ENCODE measurements at places on chromosomes 5 and 9.
A peak's percentile ranks its signal among the peaks of the same experiment; 100 is the strongest.

GRCh38 chr5:138448481-138449398, 9.9 kb downstream of the REEP2 start:
- no peak overlapping the region for H3K4me3 ChIP-seq
- H3K4me1 ChIP-seq, result peaks cover 9% of the 10 kb centered on the region
- no peak for DNase-seq
- H3K36me3 ChIP-seq, result no peaks in the 10 kb centered on the region

DNA sequence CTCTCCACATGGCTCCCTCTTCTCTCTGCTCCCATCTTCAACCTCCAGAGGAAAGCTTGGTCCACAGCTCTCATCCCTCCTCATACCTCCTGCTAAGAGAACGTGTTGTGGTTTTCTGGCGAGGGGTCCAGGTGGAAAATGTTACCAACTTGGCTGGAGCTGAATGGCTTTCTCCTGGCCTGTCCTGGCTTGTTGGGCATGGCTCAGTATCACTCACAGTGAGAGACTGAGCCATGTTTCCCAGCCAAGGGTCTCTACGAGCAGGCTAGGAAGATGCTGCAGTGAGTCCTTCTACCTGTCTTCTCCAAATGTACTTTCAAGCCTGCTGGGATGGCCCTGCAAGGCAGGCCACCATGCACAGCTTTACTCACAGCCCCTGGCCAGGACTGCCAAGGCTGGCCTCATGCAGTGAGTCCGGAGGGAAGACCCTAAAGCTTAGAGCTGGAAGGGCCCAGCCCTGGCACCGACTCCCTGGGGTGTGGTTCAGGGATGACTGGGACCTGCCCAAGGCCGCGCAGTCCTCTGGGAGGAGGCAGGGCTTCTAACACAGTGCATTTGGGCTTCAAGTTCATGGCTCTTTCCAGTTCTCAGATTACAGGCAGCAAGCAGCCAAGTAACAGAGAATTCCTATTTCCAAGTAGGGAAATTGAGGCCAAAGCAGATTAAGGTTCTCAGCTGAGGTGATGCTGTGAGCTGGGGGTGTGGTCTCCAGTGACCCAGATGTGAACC, 59.5 kb downstream of the COL27A1 start:
- H3K27me3 ChIP-seq, result no peaks in the 10 kb centered on the region
- DNase-seq, result no peak
- H3K4me1 ChIP-seq, result peaks cover 8% of the 10 kb centered on the region
- H3K36me3 ChIP-seq, result no peaks in the 10 kb centered on the region
- H3K27ac ChIP-seq, result no peak overlapping the region
- H3K4me3 ChIP-seq, result no peak overlapping the region

GRCh38 chr5:76960004-76960625, 7.3 kb downstream of the CRHBP start:
- no peaks in the 10 kb centered on the region for H3K4me1 ChIP-seq
- no peak overlapping the region for H3K4me3 ChIP-seq
- no peak overlapping the region for H3K27ac ChIP-seq

- no peak for DNase-seq
- H3K4me3 ChIP-seq, result no peak overlapping the region
- H3K4me1 ChIP-seq, result no peaks in the 10 kb centered on the region
- H3K27ac ChIP-seq, result no peak overlapping the region
- H3K27me3 ChIP-seq, result no peaks in the 10 kb centered on the region
These were observed 63.0 kb downstream of the TTC39B start for GRCh38 chr9:15244001-15244441.

- no peak overlapping the region for H3K27ac ChIP-seq
- no peak for DNase-seq
- H3K4me1 ChIP-seq, result no peaks in the 10 kb centered on the region
These were observed 501 bp upstream of the MAP1B start for GRCh38 chr5:72106817-72107130.

GRCh38 chr9:84145031-84145430, 164.4 kb downstream of the RMI1 start:
- H3K27me3 ChIP-seq, result no peaks in the 10 kb centered on the region
- H3K4me1 ChIP-seq, result peaks cover 9% of the 10 kb centered on the region
- H3K36me3 ChIP-seq, result no peaks in the 10 kb centered on the region

- no peak overlapping the region for H3K27ac ChIP-seq
- DNase-seq, result no peak
These were observed 67.7 kb upstream of the RAD23B start for GRCh38 chr9:107215381-107215780.

GRCh38 chr5:132464156-132464939, 26.2 kb downstream of the IRF1 start:
- H3K36me3 ChIP-seq, result no peaks in the 10 kb centered on the region
- peaks cover 92% of the 10 kb centered on the region for H3K4me1 ChIP-seq
- DNase-seq, result no peak
- peak overlapping the region; percentile 52 for H3K4me3 ChIP-seq

GRCh38 chr5:170218726-170219125, 14.1 kb upstream of the C5orf58 start:
- peaks cover 37% of the 10 kb centered on the region for H3K4me1 ChIP-seq
- H3K27ac ChIP-seq, result no peak overlapping the region
- H3K4me3 ChIP-seq, result no peak overlapping the region
- no peaks in the 10 kb centered on the region for H3K27me3 ChIP-seq
- H3K36me3 ChIP-seq, result no peaks in the 10 kb centered on the region

- peaks cover 22% of the 10 kb centered on the region for H3K36me3 ChIP-seq
- no peaks in the 10 kb centered on the region for H3K27me3 ChIP-seq
- H3K27ac ChIP-seq, result no peak overlapping the region
- H3K4me3 ChIP-seq, result no peak overlapping the region
- H3K4me1 ChIP-seq, result peaks cover 34% of the 10 kb centered on the region
These were observed 183.8 kb downstream of the NR3C1 start for GRCh38 chr5:143219696-143220095.

- H3K27ac ChIP-seq, result no peak overlapping the region
- no peaks in the 10 kb centered on the region for H3K27me3 ChIP-seq
- no peak for DNase-seq
- H3K36me3 ChIP-seq, result no peaks in the 10 kb centered on the region
These were observed 13.6 kb upstream of the CEP72 start for GRCh38 chr5:598564-598890.

- peak overlapping the region; percentile 86 for H3K27ac ChIP-seq
- H3K36me3 ChIP-seq, result no peaks in the 10 kb centered on the region
- H3K4me3 ChIP-seq, result no peak overlapping the region
- peaks cover 52% of the 10 kb centered on the region for H3K4me1 ChIP-seq
These were observed 106.8 kb upstream of the CD180 start for GRCh38 chr5:67303356-67303755.

- no peaks in the 10 kb centered on the region for H3K4me1 ChIP-seq
- H3K27me3 ChIP-seq, result no peaks in the 10 kb centered on the region
- DNase-seq, result no peak
- no peak overlapping the region for H3K4me3 ChIP-seq
- no peaks in the 10 kb centered on the region for H3K36me3 ChIP-seq
These were observed 37.5 kb upstream of the STRBP start for GRCh38 chr9:123305879-123306278.

DNA sequence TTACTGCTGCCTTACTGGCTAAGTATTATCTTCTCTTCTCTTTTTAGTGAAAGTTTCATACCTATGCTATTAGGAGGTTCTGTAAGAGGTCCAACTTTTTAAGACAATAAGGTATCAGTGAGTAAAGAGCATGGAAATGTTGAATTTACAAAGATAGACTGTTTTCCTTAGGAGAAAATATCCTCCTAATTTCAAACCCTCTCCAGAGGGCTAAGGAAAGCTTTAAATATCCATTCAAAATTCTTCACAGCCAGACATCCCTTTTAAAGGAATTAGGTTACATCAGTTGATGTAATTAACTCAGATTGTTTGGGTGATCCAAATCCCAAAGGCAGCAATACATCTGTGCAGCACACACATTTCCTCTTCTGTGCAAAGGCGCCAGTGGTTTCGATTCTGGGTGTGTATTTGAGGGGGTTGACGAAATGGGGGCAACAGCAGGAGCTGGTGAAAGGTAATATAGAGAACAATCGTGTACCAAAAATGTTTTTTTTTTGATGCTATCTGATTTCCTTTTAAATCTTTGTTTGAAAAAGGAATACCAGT, 273.8 kb upstream of the RPS23 start:
- H3K36me3 ChIP-seq, result no peaks in the 10 kb centered on the region
- DNase-seq, result no peak
- H3K4me3 ChIP-seq, result no peak overlapping the region
- no peaks in the 10 kb centered on the region for H3K4me1 ChIP-seq
- no peak overlapping the region for H3K27ac ChIP-seq

DNA sequence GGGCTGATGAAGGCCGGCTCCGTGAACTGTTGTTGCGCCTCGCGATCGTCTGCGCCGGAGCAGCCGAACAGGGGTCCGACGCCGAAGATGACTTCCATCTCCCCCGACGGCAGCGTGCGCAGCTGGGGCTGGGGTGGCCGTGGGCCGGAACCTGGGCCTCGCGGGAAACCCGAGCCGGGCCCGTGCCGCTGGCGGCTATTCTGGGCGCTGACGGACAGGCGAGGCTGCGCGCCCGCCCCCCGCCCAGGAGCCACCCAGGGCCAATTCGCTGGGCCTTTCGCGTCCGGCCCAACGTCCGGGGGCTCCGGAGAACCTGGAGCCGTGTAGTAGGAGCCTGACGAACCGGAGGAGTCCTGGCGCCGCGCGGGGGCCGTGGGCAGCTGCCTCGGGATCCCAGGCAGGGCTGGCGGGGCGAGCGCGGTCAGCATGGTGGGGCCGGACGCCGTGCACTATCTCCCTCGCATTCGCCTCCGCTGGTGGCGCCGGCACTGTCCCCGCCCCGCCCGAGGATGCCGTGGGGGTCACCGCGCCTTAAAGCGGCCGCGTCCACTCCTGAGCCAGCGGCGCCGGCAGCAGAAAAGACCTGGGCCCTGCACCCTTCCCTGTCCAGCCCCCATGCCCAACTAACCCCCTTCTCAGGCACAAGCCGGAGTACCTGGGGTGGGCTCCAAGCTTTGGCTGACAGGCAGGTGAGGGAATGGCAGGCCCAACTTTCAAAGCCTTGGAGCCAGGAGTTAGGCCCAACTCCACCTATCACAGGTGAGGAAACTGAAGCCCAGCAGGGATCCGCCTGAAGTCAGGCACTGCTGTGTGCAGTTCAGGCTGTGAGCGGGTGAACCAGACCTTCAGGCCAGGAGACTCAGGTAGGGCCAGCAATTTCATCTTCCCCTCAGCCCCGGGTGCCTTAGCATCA, at the start of gene PROB1:
Gene PROB1 (minus strand): TSS at position 451 of the 913 bp plus-strand sequence. CDS start 23 bp downstream, at position 428.
- peaks cover 38% of the 10 kb centered on the region for H3K27me3 ChIP-seq
- H3K4me1 ChIP-seq, result peaks cover 32% of the 10 kb centered on the region
- peak within 1 kb of the TSS; percentile 57 for H3K4me3 ChIP-seq

GRCh38 chr5:68950125-68950524, 143.7 kb upstream of the SLC30A5 start:
- peaks cover 41% of the 10 kb centered on the region for H3K4me1 ChIP-seq

GRCh38 chr9:34233672-34234071, 54.8 kb downstream of the UBAP1 start:
- peaks cover 72% of the 10 kb centered on the region for H3K36me3 ChIP-seq
- peaks cover 25% of the 10 kb centered on the region for H3K4me1 ChIP-seq
- H3K27ac ChIP-seq, result peak overlapping the region; percentile 53
- H3K4me3 ChIP-seq, result no peak overlapping the region

DNA sequence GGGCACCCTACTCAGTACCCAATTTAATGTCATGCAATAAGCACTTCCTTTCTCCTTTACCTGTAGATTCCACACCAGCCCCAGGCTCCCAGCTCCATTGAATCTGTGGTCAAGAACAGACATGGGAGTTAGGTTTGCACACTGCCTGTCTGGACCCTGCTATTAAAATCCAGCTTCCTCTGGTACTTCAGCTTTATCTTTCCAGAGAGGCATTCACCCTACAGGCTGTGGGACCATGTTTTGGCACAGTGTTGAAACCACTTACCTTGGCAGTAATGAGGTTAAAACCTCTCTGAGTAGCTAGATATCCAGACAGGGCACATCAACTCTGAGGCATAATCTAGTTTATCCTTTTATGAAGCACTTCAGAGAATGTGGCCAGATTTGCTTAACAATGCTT, 191.5 kb upstream of the PCSK5 start:
- DNase-seq, result no peak
- H3K4me1 ChIP-seq, result no peaks in the 10 kb centered on the region
- no peak overlapping the region for H3K4me3 ChIP-seq
- H3K36me3 ChIP-seq, result no peaks in the 10 kb centered on the region
- no peaks in the 10 kb centered on the region for H3K27me3 ChIP-seq
- H3K27ac ChIP-seq, result no peak overlapping the region

GRCh38 chr9:79164406-79164805, 407.4 kb upstream of the TLE4 start:
- DNase-seq, result no peak
- no peaks in the 10 kb centered on the region for H3K27me3 ChIP-seq
- H3K36me3 ChIP-seq, result no peaks in the 10 kb centered on the region
- peaks cover 18% of the 10 kb centered on the region for H3K4me1 ChIP-seq

DNA sequence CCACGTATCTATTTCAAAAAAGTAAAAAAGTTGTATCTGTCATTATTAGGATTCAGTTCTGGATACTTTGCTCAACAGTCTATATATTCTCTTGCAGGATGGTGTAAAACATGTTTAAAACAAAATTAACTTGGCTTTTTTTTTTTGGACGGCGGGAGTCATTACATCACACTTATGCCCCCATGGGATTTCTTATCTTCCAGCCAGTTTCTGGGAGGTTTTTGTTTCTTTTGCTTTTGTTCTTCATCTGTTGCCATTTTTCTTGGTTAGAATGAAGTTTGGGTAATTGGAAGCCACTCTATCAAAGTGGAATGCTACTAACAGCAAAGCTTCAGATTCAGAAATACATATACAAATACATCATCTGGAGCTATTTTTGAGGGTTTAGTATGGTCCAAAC, 1.8 kb upstream of the STARD4 start:
- peaks cover 38% of the 10 kb centered on the region for H3K4me1 ChIP-seq
- H3K27ac ChIP-seq, result no peak overlapping the region
- H3K36me3 ChIP-seq, result no peaks in the 10 kb centered on the region
- H3K4me3 ChIP-seq, result no peak overlapping the region

- no peak overlapping the region for H3K4me3 ChIP-seq
- H3K4me1 ChIP-seq, result no peaks in the 10 kb centered on the region
- DNase-seq, result no peak
- H3K27ac ChIP-seq, result no peak overlapping the region
These were observed 185.0 kb downstream of the DAB2IP start for GRCh38 chr9:121836366-121836885.

- no peak overlapping the region for H3K27ac ChIP-seq
- no peak overlapping the region for H3K4me3 ChIP-seq
- H3K36me3 ChIP-seq, result no peaks in the 10 kb centered on the region
- H3K27me3 ChIP-seq, result no peaks in the 10 kb centered on the region
These were observed 23.0 kb upstream of the GOLM1 start for GRCh38 chr9:86122311-86122710.

GRCh38 chr5:94181895-94182294, 436.5 kb downstream of the KIAA0825 start:
- H3K27ac ChIP-seq, result no peak overlapping the region
- H3K4me3 ChIP-seq, result no peak overlapping the region
- no peak for DNase-seq
- no peaks in the 10 kb centered on the region for H3K36me3 ChIP-seq
- no peaks in the 10 kb centered on the region for H3K27me3 ChIP-seq

- H3K36me3 ChIP-seq, result no peaks in the 10 kb centered on the region
- no peaks in the 10 kb centered on the region for H3K27me3 ChIP-seq
- no peaks in the 10 kb centered on the region for H3K4me1 ChIP-seq
These were observed 28.6 kb upstream of the SLCO4C1 start for GRCh38 chr5:102324714-102325113.

- peaks cover 9% of the 10 kb centered on the region for H3K4me1 ChIP-seq
- peak within 1 kb of the TSS; percentile 14 for H3K4me3 ChIP-seq
- H3K27me3 ChIP-seq, result no peaks in the 10 kb centered on the region
- DNase-seq, result no peak
These were observed at the start of gene CDH18 for GRCh38 chr5:19987612-19988361. Gene CDH18 (minus strand): TSS chr5:19988200. CDS start chr5:19838986, 149,214 bp downstream.

All from esophagus squamous epithelium (tissue), 5 donors.